ENCODE measurements at places on chromosomes 12 and 14.

DNA sequence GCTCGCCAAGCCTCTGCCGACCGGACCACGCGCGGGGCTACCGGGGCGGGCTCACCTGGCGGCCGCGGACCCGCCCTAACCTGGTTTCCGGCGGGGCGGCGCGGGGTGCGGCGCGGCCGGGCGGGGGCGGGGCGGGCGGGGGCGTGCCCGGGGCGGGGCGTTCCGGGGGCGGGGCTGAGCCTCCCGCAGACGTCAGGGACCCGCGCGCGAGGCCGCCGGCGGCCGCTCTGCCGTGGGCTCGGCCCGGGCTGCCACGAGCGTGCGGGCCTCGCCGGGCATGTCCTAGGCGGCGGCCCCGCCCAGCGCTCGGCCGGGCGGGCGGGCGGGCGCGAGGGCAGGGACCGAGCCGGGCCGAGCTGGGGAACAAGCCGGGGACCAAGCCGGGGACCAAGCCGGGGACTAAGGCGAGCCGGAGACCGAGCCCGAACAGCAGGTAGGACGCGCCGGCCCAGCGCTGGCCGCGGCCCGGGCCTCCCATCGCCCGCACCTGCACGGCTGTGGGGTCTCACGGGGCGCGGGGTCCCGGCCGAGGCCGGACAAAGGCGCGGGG lies at the start of gene CEP170B:
Gene CEP170B, plus strand, starts transcription at position 188 of the 550 bp plus-strand sequence. CDS start 3,183 bp downstream, outside the sequence.
- DNase-seq: no peak
- H3K27ac ChIP-seq: no peak within 1 kb of the TSS
- no peaks in the 10 kb centered on the region for H3K36me3 ChIP-seq
- H3K4me1 ChIP-seq: no peaks in the 10 kb centered on the region
- peak within 1 kb of the TSS; percentile 80 for H3K4me3 ChIP-seq
- peaks cover 24% of the 10 kb centered on the region for H3K27me3 ChIP-seq

- no peak overlapping the region for H3K4me3 ChIP-seq
- H3K36me3 ChIP-seq: no peaks in the 10 kb centered on the region
- peaks cover 17% of the 10 kb centered on the region for H3K27me3 ChIP-seq
- peaks cover 8% of the 10 kb centered on the region for H3K4me1 ChIP-seq
Measured at GRCh38 chr14:56514663-56515371, 64.8 kb upstream of the TMEM260 start.

- no peak for DNase-seq
- H3K27ac ChIP-seq: no peak overlapping the region
- H3K36me3 ChIP-seq: no peaks in the 10 kb centered on the region
- H3K27me3 ChIP-seq: peaks cover 11% of the 10 kb centered on the region
Measured at GRCh38 chr14:88201851-88202250, 121.2 kb downstream of the KCNK10 start.

GRCh38 chr14:54768501-54769129 lies 134.0 kb downstream of the GCH1 start:
- H3K4me3 ChIP-seq: no peak overlapping the region
- no peak overlapping the region for H3K27ac ChIP-seq
- DNase-seq: no peak
- H3K27me3 ChIP-seq: no peaks in the 10 kb centered on the region
- no peaks in the 10 kb centered on the region for H3K36me3 ChIP-seq

GRCh38 chr12:52204095-52204930 lies 12.5 kb upstream of the KRT80 start:
- H3K36me3 ChIP-seq: no peaks in the 10 kb centered on the region
- H3K27ac ChIP-seq: no peak overlapping the region
- no peak overlapping the region for H3K4me3 ChIP-seq
- peaks cover 11% of the 10 kb centered on the region for H3K27me3 ChIP-seq

- DNase-seq: no peak
- H3K4me3 ChIP-seq: no peak overlapping the region
- H3K4me1 ChIP-seq: peaks cover 9% of the 10 kb centered on the region
- H3K27ac ChIP-seq: no peak overlapping the region
Measured at GRCh38 chr14:36580141-36580855, 2.1 kb downstream of the NKX2-8 start.

GRCh38 chr12:51361161-51362016 lies 14.9 kb upstream of the CELA1 start:
- DNase-seq: no peak
- no peaks in the 10 kb centered on the region for H3K36me3 ChIP-seq
- H3K27me3 ChIP-seq: no peaks in the 10 kb centered on the region
- H3K27ac ChIP-seq: peak overlapping the region; percentile 81

Measured in neural crest cell (in vitro differentiated cells).